ENCODE measurements at places on chromosomes 5 and 9.
A peak's percentile ranks its signal among the peaks of the same experiment; 100 is the strongest.

DNA sequence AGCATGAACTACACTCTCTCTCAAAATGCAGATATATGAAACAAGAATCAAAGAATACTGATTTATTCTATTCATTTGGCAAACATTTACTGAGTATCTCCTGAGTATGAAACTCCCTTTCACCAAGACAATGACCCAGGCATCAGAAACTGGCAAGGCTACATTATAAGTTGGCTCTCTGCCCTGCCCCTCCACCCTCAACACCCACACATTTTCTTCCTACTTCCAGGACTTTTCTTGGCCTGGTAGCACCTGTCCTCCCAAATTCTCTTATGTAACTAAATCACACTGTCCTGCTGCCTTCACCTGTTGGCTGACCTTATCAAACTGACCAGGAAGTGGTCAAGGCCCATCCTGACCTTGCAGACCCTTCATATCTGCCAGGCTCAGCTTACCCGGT lies 3.5 kb downstream of the RASEF start:
- DNase-seq, result no peak

GRCh38 chr9:135394131-135394530 lies 85.5 kb upstream of the PPP1R26 start:
- DNase-seq, result no peak

GRCh38 chr5:38780945-38781344 lies 64.9 kb upstream of the OSMR start:
- DNase-seq, result no peak

DNA sequence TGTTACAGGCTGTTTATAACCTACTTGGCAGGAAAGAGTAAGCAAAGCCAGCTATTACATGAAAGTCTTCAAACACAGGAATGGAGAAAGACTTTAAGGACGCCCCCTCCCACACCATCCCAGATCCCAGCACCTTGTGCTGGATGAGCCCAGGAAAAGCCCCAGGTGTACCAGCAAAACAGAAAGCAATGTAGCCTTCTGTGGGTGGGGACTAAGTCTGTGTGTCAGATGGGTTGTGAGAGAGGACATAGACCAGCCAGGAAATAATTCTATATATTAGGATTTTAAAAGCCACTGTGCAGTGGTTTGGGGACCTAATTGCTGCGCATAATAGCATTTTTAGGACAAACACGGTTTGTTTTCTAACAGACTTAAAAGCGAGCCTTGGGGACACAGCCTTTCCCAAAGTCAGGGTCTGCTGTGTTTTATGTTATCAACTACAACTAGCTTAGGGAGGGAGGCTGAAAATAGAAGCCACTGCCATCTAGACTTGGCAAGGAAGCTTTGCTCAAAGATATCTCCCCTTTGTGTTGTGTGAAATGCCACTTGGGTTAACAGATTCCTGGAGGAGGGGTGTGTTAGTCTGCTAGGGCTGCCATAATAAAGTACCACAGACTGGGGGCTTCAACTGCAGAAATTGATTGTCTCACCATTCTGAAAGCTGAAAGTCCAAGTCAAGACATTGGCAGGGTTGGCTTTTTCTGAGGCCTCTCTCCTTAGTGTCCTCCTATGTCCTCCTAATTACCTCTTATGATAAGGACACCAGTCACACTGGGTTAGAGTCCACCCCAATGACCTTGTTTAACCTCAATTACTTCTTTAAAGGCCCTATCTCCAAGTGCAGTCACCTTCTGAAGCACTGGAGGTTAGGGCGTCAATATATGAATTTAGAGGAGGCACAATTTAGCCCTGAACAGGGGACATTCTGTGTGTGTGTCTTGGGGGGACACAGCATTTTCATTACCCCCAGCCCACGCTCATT lies 17.2 kb upstream of the UBE2QL1 start:
- DNase-seq, result no peak

DNA sequence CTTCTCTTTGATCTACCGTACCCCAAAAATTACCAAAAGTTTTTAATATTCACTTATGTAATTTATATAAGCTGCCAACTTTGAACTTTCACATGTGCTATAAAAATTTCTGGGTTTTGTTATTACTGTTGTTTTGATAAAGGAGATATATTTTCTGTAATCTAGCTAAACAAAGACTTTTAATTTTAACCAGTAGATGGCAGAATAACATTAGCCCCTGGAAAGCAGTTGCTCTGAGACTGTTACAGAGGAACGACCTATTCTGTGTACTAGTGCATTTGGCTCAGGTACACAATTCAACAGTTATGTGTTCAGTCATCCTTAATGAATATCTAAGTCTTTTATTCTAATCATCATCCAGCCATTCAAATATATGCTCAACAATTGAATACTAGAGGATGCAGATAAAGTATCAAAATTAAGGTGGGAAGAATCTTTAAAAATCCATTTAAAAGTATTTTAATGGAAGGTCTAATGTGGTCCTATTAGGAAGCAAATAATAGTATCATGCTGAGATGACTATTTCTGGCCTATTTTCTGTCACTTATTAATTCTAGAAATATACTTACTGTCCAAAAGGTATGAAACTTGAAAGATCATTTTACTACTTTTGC lies 8.6 kb downstream of the KLHL9 start:
- no peak for DNase-seq

GRCh38 chr5:176388003-176388443 lies 375 bp downstream of the NOP16 start:
- DNase-seq, result no peak

GRCh38 chr9:96777426-96777864 lies 442 bp downstream of the ZNF510 start:
- no peak for DNase-seq

DNA sequence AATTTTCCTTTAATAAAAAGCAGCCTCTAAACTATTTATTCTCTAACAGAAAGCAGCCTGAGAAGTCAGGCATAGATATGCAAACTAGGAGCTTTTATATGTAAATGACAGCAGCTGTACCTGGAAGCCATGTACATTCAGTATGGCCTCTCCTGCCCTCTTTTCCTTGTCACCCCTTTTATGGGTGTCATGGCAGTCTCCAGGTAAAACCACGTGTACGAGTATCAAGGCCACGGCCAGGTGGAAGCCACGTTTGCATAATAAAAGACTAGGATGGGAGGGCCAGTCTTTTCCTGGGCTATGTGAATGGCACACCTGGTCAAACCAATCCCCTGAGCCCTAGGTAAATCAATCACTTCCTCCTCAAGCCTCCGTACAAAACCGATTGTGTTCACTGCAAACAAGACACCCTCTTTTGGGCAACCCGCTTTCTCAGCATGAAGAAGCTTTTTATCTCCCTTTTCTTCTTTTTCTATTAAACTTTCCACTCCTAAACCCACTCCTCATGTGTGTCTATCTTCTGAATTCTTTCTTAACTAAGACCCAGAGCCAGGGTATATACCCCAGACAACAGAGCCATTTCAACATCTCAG lies 419.5 kb upstream of the CTNND2 start:
- DNase-seq, result no peak

- DNase-seq, result no peak
Observed at GRCh38 chr5:129400395-129400983, 59.6 kb upstream of the ADAMTS19 start.

- DNase-seq, result no peak
Observed at GRCh38 chr5:756865-757345, 27.6 kb downstream of the ZDHHC11B start.

GRCh38 chr5:75610201-75610600 lies 1.1 kb upstream of the ANKDD1B start:
- DNase-seq, result no peak

- DNase-seq, result no peak
Observed at GRCh38 chr5:124952079-124952478, 205.6 kb upstream of the ZNF608 start.

DNA sequence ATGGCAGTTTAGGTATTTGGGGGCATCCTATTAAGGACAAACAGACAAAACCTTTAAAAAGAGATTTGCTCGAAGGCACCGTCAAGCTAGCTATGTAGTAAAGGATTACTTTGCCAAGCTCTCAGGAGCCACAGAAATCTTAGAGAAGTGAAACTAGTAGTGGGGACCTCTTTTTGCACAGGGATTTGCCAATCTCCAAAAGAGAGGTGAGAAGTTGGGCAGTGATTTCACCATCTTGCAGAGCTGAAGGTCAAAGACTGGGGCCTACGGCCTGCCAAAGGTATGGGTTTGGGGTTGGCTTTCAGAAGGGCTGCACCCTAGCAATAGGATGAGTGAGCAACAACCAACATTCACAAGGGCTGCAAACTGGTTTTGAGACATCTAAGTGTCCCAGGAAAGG lies 1.6 kb upstream of the FCN1 start:
- no peak for DNase-seq

- DNase-seq, result no peak
Observed at GRCh38 chr9:87059772-87060171, 112.5 kb upstream of the GAS1 start.

- no peak for DNase-seq
Observed at GRCh38 chr9:68489646-68490045, 51.0 kb downstream of the TMEM252 start.

- DNase-seq, result no peak
Observed at GRCh38 chr5:118302786-118303185, 685.6 kb downstream of the DTWD2 start.

DNA sequence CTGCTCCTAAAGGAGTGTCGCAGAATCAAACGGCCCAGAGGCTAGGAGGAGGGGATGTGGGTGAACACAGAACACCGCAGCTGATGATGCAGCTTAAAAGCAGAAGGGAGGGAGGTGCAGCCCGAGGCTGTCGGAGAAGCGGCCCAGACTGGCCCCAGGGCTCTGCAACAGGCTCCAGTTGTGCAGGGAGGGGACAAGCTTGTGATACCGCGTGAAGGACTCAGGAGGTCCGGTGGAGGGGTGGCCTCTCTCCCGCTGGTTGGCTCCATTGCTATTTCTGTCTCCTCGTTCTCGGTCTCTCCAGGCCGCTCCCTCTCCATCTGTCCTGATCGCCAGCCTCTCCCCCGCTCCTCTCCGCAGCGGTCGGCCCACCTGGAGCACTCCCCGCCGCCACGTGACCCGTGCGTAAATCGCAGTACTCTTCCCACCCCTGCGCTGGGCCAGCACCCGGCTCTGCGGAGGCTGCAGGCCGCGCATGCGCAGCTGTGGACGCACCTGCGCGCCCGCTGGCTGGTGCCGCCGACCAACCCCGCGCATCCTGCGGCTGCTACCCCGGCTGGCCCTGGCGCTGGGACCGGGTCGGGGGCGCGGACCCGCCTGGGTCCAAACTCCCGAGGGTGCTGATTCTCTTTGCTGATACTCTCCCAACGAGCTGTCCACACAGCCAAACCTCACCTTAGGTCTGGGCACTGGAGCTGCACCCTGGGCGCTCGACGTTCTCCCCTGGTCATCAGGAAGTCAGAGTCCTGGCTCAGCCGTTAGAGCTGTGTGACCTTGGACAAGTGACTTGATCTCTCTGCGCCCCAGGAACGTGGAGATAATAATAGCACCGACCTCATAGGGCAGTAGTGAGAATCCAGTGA lies 3.7 kb upstream of the STXBP1 start:
- peak; percentile 90 for DNase-seq

DNA sequence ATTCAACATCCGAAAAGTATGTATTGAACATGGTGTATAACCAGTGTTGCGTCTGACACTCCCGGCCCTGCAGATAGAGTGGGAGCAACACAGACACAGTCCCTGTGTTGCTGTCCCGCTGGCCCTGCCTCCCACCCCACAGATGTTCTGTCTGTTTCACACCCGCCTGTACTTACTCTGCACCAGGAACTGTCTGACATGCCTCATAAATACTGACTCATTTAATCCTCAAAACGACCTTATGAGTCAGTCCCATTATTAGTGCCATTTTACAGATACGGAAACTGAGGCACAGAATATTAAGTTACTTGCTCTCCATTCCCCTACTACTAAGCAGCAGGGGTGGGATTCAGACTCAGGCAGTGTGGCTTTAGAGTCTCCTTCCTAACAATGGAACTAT lies 109.8 kb upstream of the NFIL3 start:
- DNase-seq, result no peak

- no peak for DNase-seq
Observed at GRCh38 chr5:55601628-55602027, 66.9 kb upstream of the PLPP1 start.

DNA sequence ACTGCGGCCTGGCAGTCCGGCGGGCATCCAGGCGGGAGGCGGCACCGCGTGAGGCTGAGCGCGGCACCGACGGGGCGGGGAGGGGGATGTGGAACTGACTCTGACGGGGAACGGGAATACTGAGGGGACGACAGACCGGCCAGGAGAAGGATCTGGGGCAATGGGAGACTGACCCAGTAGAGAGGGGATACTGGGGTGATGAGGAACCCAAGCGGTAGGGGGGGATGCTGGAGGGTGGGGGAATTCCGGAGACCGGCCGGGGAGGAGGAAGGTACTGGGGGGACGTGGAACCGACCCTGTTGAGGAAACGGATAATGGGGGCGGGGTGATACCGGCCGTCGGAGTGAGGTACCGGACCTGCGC lies 423 bp downstream of the IPPK start:
- no peak for DNase-seq

DNA sequence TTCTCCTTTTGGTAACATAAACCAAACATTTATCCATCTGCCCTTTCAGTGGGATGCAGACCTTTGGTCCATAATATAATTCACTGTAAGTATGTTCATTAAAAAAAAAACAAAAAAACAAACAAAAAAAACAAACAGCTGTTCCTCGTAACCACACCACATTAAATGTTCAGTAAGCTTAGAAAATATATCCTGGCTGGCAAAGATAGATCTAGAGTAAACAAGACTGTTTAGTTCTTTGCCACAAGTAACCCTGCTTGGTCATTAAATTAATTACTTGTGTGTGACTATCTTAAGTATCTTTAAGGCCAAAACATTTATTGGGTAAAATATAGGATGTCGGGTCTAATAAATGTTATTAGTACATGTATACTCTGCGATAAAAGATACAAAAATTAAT lies 1717.1 kb downstream of the EFNA5 start:
- DNase-seq, result no peak

DNA sequence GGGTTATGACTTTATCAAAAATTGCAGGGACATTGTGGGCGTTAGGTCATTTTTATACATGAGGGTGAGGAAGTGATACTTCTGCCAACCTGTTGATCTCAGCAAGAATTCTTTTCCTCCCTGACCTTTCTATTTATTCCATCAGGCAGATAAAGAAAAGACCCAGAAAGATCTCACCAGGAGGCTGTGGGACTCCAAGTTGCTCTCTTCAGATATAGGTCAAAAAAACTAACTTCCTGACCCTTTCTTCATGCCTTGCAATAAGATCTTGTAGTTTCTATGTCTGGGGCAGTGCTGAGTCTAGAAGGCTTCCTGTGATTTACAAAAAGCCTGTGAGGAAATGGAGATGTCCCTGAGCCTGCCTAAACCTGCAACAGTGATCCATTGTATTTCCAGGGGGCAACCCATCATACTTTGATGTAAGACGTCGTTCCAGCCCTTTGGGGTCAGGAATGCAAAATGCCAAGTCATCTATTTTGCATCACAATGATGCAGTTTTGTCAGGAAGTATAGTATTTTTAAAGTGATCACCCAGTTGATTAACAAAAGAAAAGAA lies 22.0 kb upstream of the PIK3R1 start:
- no peak for DNase-seq
